ENCODE measurements at places on chromosomes 11 and 22.
A peak's percentile ranks its signal among the peaks of the same experiment; 100 is the strongest.

DNA sequence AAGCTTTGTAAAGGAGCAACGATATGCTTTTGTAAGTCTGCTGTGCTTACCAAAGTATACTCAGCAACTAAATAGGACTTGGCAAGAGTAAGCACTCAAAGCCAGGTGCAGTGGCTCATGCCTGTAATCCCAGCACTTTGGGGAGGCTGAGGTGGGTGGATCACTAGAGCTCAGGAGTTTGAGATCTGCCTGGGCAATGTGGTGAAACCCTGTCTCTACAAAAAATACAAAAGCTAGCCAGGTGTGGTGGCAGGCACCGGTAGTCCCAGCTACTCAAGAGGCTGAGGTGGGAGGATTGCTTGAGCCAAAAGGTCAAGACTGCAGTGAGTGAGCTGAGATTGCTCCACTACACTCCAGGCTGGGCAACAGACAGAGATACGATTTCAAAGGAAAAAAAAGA, 67.5 kb downstream of the PAK1 start:
- DNase-seq, result no peak

GRCh38 chr11:21650961-21651360, 541.9 kb upstream of the ANO5 start:
- no peak for DNase-seq

DNA sequence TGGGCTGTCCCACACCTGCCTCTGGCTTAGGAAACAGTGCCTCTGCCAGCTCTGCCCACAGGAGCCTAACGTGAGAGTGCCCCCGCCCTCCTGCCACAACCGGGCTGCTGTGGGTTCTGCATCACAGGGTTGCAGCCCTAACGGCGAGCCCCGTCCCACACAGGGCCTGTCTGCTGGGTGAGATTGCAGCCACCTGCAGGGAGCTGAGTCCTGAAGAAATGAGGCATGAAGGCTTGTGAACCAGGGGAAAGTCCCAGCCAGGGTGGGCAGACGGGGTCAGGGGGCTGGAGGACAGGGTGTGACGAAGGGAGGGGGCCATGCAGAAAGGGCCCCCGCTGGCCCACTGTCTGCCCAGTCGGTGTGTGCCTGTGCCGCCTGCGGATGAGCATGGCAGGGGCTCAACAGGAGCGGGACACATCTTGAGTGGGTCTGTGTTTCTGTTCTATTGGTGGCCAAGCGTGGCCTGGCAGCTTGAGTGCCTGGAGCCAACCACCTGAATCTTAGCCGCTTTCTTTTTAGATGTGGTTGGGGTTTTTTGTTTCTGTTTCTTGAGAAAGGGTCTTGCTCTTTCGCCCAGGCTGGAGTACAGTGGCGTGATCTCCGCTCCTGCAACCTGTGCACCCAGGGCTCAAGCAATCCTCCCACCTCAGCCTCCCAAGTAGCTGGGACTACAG, 38.9 kb downstream of the CTTN start:
- no peak for DNase-seq

- DNase-seq, result no peak
Measured at GRCh38 chr11:132914600-132914999, 617.7 kb downstream of the OPCML start.

DNA sequence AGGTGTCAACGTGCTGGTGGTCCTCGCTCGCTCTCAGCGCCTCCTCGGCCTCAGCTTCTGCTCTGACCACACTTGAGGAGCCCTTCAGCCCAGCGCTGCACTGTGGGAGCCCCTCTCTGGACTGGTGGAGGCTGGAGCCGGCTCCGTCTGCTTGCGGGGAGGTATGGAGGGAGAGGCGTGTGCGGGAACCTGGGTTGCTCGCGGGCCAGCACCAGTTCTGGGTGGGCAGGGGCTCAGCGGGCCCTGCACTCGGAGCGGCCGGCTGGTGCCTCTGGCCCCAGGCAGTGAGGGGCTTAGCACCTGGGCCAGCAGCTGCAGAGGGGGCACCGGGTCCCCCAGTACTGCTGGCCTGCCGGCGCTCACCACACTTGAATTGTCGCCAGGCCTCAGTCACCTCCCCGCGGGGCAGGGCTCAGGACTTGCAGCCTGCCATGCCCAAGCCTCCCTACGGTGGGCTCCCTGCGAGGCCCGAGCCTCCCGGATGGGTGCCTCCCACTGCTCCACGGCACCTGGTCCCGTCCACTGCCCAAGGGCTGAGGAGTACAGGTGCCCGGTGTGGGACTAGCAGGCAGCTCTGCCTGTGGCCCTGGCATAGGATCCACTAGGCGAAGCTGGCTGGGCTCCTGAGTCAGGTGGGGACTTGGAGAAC, 7.6 kb upstream of the CYP2D6 start:
- DNase-seq, result no peak

DNA sequence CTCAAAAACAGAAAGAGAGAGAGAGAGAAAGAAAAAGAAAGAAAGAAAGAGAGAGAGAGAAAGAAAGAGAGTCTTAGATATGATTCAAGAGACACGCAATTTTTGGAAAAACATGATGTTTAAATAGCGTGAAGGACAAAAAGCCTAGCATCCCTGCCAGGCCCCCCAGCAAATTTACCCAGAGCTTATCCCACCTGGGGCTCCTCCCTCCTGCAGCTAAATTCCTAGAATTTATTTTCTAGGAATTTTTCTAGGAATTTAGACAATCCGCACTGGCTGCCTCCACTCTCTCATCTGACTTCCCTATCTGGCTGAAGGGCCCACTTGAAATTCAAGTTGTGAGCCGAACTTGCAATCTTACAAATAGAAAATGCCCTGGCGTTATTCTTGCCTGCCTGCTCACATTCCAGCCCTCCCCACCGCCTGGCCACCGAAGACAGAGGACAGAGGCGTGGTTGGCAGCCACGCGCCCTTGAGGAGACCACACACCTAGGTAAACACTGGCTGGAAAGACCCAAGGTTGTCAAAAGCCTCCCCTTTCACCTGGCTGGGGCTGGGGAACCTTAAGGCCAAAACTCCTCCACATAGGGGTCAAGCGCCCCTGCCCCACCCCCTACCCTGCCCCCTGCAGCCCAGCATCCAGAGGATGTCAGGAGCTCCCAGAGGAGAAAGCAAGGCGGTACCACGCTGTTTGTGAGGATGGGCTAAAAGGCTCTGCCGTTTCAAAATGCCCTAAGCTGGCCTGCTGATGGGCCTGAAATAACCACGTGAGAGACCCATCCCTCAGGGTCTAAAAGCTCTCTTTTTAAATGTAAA, 42.2 kb downstream of the AHNAK start:
- no peak for DNase-seq

DNA sequence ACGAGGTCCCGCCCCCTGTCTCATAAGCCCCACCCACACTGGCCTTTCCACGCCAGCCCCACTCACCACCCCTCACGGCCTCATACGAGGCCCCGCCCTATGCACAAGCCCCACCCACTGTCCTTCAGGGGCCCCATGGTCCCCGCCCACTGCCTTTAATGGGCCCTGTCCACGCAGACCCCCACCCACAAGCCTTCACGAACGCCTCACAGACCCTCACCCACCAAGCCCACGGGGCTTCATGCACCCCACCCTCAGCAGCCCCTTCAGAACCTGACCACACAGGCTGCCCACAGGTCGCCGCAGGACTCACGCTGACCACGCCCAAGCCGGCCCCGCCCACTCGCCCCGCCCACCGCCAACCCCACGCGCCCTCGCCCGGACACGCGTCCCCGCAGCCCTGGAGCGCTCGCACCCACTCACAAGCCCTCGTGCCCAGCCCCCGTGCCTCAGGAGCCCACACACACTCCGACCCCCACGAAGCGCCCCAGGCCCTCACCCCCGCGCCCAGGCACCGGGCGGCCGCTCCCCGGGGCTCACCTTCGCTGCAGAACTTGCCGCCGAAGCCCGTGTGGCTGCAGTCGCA, 10.5 kb downstream of the NRXN2 start:
- DNase-seq, result no peak

GRCh38 chr11:59185386-59185945, 13.5 kb downstream of the DTX4 start:
- no peak for DNase-seq

DNA sequence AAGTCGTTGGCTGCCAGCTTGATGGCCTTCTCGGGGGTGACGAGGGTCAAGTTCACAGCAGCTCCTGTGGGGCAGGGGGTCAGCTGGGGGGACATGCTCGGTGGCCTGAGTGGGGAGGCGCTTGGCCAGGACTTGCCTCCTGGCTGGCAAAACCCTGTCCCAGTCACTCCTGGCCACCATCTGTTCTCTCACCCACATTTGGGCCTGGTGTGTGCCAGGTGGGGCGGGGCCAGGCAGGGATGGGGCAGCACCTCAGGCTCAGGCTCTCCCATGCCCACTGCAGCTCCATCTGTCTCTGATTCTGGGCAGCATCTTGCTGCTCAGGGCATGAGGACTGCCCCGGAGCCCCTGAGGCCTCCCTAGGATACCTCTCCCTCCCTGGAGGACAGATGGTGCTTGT, 3.7 kb upstream of the CEND1 start:
- no peak for DNase-seq

- peak; percentile 91 for DNase-seq
Measured at GRCh38 chr11:6646918-6647679, 8.5 kb downstream of the DCHS1 start.

GRCh38 chr11:100594320-100594719, 92.8 kb upstream of the ARHGAP42 start:
- DNase-seq, result no peak

- no peak for DNase-seq
Measured at GRCh38 chr11:82529936-82530335, 203.7 kb downstream of the FAM181B start.

- no peak for DNase-seq
Measured at GRCh38 chr11:62603072-62603408, 1.4 kb upstream of the MTA2 start.

GRCh38 chr11:43951231-43951630, 8.8 kb downstream of the C11orf96 start:
- no peak for DNase-seq

DNA sequence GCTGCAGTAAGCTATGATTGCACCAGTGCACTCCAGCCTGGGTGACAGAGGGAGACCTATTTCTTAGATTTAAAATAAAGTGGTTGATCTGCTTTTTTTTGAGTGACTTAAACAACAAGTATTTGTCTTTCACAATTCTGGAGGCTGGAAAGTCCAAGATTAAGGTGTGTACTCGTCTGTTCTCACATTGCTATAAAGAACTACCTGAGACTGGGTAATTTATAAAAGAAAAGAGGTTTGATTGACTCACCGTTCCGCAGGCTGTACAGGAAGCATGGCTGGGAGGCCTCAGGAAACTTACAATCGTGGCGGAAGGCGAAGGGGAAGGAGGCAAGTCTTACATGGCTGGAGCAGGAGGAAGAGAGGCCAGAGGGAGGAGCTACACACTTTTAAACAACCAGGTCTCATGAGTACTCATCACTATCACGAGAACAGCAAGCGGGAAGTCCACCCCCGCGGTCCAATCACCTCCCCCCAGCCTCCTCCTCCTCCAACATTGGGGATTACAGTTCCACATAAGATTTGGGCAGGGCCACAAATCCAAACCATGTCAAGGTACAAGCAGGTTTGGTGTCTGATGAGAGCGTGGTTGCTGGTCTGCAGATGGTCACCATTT, 19.7 kb upstream of the OSBPL5 start:
- DNase-seq, result no peak

DNA sequence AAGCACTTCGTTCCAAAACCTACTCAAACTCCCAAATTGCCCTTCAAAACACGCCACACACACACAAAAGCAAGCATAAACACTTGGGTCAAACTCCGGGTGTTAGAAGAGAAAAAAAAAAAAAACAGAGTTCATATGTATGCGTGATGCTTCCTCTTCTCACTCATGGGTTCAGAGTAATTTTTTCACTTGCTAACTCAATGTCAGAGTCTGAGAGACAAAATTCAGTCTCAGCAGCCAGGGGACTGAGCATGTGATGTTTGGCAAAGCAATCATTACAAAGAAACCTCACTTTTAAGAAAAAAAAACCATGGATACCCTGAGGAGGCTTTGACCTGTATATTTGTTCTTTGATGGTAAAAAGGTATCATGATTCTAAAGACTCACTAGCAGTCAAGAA, 461.7 kb downstream of the NTM start:
- DNase-seq, result no peak

DNA sequence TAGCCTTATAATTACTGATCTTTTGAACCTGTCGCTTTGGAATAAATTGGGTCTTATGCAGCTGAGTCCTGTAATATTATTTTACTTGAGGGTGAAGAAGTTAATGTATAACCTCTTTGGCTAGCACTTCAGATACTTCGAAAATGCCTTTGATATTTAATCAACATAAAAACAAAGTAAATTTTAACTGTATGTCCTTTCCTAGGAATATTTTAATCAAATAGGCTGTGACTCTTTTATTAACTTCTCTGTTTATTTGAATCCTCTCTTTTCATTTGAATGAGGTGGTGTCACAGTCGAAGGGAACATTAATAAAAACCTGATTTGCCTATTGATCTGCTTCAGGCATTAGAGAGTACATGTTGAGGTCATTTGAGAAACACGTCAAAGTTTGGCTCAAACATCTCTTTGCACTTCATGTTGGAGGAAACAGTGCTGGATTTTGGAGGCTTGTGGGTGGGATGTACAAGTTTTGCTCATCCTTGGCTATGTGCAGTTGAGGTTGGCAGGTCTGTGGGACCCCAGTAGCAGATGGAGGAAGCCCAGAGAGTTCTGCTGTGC, 143.6 kb downstream of the NCAM1 start:
- DNase-seq, result no peak

DNA sequence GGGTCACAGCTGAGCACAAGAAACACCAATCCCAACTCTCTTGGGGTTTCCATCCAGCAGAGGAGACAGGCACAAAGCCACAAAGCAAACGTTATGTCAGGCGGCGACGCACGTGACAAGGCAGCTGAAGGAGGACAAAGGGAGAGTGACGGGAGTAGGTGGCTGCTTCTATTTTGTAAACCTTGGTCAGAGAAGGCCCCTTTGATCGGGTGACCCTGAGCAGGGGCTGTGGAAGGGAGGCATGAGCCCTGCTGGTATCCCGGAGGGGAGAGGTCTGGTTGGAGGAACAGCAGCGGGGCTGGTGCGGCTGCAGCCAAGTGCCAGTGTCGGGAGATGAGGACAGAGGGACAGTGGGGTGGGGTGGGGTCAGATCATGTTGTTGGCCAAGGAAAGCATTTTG, 17.3 kb upstream of the RFPL3 start:
- DNase-seq, result no peak

DNA sequence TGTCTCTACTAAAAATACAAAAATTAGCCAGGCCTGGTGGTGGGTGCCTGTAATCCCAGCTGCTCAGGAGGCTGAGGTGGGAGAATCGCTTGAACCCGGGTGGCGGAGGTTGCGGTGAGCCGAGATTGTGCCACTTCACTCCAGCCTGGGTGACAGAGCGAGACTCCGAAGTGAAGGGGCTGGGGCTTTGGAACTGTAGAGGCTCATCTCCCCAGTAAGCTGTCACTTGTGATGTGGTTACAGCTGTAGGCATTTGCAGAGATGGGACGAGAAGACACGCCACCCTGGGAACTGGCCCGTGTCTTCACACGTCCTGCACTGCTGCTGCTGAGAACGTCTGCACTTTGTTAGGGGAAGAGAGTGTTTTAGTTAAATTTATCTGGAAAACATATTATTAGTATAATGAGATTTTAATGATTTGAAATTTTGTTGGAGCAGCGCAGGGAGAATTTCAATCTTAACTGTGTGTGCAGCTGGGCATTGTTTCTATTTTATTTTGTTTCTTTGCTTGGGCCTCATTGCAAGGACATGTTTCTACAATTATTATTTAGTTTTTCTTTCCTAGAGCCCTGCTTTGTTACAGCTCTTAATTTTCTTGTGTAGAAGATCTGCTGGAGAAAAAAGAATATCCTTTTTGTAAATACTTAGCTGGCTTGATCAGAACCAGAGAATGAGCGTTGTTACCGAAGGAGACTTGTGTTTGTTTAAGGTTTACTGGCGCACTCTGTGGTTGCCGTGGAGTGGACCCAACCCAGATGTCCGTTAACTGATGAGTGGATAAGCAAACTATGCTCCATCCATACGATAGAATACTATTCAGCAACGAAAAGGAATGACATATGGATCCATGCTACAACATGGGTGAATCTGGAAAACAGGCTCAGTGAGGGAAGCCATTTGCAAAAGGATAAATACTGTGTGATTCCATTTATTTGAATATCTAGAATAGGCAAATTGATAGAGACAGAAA, 18.4 kb downstream of the PARVB start:
- DNase-seq, result no peak

Data from KBM-7 (cell line).